ENCODE measurements at places on chromosomes 2 and 18.

- peak; percentile 33 for DNase-seq
Observed at GRCh38 chr2:37523814-37524362, 147.6 kb downstream of the CDC42EP3 start.

GRCh38 chr18:7234091-7234490, 3.2 kb downstream of the LRRC30 start:
- no peak for DNase-seq

GRCh38 chr2:70531419-70532086, 22.1 kb downstream of the TGFA start:
- DNase-seq = no peak

- no peak for DNase-seq
Observed at GRCh38 chr18:37042381-37042780, 213.5 kb downstream of the KIAA1328 start.

DNA sequence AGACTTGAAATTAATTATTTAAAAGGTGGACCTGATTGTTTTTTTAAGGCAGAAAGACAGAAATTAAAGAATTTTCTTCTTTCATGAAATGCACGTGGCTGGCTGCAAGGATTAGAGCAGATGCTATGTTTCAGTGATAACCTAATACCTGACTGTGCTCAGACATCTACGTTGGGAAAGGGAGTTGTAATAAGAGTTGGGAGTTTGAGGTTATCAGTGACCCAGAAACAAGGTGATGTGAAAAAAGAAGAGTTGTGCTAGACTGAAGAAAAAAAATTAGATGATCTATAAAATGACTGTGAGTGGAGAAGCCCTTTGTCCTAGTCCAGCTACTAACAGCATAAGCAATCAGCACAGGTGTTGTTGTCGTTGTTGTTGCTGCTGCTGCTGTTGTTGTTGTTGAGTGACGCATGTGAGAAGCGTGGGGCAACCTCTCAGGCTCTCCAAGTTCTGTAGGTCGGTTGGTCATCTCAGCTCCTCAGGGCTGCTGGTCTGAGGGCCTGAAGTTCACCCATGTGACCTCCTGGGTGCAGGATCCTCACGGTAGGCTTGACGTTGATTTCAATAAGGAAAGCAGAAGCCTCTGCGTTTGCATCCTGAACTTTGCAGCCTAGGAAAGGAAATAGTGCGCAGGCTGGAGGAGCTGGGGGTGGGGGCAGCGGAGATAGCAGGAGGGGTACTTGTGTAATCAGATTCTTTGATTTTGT, 7.6 kb downstream of the POU3F3 start:
- DNase-seq = no peak

- DNase-seq = no peak
Observed at GRCh38 chr2:19209575-19210341, 148.7 kb downstream of the OSR1 start.

DNA sequence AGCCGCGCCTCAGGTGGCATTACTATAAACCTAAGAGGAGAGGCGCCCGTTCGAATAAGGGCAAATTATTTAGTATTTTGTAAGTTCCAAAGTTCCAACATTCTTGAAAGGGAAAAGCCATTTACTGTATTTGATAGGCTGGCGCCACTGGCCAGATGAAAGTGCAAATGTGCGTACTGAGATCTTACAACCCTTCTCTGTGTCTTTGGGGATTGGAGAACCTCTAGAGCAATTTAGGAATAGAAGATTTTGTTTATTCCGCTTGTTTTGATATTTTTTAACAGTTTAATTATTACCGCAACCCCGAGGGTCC, 467 bp upstream of the WDR35 start:
- no peak for DNase-seq

- DNase-seq = no peak
Observed at GRCh38 chr2:65161551-65162100, 31.7 kb upstream of the RAB1A start.

- DNase-seq = peak; percentile 16
Observed at GRCh38 chr2:72211777-72212485, 64.3 kb upstream of the CYP26B1 start.

Data from AG08396 (cell line).